ENCODE measurements at places on chromosomes 16 and 17. TPM values are rescaled to one million over a fixed set of nuclear protein-coding genes. Genes with fewer than 3 reads are reported as not detected.

GRCh38 chr16:78684030-78684611 lies 584.7 kb downstream of the WWOX start:
- no peak for DNase-seq
- no peaks in the 10 kb centered on the region for H3K27me3 ChIP-seq
- peaks cover 26% of the 10 kb centered on the region for H3K4me1 ChIP-seq
- peak overlapping the region; percentile 24 for H3K27ac ChIP-seq

DNA sequence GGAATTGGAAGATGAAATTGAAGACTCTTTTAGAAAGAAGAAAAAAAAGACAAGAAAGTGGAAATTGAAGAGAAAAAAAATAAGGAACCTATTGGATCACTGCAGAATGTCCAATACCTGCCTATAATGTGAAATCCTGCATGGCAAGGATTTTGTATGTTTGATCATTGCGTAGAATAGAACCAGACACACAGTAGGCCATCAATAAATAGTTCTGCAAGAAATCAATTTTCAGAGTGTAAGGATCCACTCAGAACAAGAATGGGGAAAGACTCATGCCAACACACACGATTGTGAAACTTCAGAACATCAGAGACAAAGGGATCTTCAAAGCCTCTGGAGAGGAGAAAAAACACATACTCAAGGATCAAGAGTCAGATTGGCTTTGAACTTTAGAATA lies 39.7 kb upstream of the DHX40 start:
- H3K27me3 ChIP-seq = peaks cover 22% of the 10 kb centered on the region
- no peak overlapping the region for H3K27ac ChIP-seq
- DNase-seq = no peak
- no peaks in the 10 kb centered on the region for H3K36me3 ChIP-seq

DNA sequence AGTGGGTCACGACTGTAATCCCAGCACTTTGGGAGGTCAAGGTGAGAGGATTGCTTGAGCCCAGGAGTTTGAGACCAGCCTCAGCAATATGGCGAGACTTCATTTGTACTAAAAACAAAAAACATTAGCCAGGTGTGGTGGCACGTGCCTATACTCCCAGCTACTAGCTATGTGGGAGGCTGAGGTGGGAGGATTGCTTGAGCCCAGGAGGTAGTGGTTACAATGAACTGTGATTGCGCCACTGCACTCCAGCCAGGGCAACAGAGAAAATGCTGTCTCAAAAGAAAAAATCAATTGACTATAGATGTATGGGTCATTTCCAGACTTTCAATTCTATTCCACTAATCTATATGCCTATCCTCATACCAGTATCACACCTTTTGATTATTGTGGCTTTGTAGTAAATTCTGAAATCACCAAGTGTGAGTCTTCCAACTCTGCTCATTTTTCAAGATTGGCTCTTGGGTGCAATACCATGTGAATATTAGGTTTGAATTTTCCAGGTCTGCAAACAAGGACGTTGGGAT lies 27.2 kb upstream of the CEP20 start:
- no peaks in the 10 kb centered on the region for H3K27me3 ChIP-seq
- H3K4me1 ChIP-seq = peaks cover 15% of the 10 kb centered on the region
- H3K4me3 ChIP-seq = no peak overlapping the region
- no peak overlapping the region for H3K27ac ChIP-seq
- DNase-seq = no peak
- H3K36me3 ChIP-seq = peaks cover 3% of the 10 kb centered on the region

DNA sequence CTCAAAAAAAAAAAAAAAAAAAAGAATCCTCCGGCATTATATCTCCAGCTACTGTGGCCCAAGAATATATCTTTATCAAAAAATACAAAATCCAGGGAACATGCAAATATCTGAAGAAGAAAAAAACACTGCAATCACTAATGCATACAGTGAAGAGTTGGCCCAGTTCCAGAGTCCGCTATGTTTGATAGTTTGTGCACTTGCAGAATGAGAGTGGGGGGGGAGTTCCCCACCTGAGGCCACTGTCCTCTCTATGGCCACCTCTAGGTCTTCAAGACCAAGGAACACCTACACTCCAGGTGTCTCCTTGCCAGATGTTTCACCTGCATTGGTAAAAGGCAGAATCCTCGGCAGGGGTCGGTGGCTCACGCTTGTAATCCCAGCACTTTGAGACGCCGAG lies 4.0 kb downstream of the ZNF785 start:
- H3K27ac ChIP-seq = no peak overlapping the region
- no peak for DNase-seq
- H3K4me3 ChIP-seq = no peak overlapping the region
- H3K36me3 ChIP-seq = peaks cover 9% of the 10 kb centered on the region
- peaks cover 18% of the 10 kb centered on the region for H3K4me1 ChIP-seq

GRCh38 chr16:83797013-83797412 lies 10.8 kb upstream of the HSBP1 start:
- no peaks in the 10 kb centered on the region for H3K36me3 ChIP-seq
- no peaks in the 10 kb centered on the region for H3K27me3 ChIP-seq
- H3K4me1 ChIP-seq = peaks cover 1% of the 10 kb centered on the region
- DNase-seq = no peak

DNA sequence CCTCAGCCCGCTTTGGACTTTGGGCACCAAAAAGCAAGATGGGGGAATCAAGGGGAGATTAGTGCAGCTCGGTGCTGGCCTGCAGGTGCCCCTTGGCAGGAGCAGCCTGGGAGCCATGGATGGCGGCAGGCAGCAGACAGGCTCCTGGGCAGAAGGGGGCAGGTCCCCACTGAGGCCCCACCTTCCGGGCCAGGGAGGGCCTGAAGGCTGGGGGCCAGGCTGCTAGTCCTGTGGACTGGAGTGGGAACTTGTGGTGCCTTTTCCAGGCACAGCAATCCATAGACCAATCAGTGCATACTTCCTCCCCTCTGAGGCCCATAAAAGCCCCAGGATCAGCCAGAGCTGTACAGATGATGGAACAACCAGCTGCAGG lies 64.0 kb downstream of the USP32 start:
- H3K4me1 ChIP-seq = peaks cover 24% of the 10 kb centered on the region
- no peak overlapping the region for H3K27ac ChIP-seq
- H3K4me3 ChIP-seq = no peak overlapping the region
- no peak for DNase-seq

DNA sequence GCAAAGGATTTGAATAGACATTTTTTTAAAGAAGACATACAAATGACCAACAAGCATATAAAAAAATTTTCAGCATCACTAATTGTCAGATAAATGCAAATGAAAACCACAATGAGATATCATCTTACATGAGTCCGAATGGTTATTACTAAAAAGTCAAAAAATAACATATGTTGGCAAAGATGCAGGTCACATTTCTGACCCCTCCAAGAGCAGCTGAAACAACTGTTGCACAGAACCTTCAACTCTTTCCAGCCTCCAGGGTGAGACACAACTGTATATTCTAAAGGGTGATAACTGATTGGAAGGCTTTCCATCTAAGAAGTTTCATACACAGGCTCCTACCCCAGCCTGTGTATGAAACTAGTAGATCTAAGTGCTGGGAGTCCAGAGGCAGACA lies 51.9 kb downstream of the SLFN5 start:
- no peak for DNase-seq
- H3K27ac ChIP-seq = no peak overlapping the region
- H3K4me3 ChIP-seq = no peak overlapping the region
- H3K36me3 ChIP-seq = no peaks in the 10 kb centered on the region

DNA sequence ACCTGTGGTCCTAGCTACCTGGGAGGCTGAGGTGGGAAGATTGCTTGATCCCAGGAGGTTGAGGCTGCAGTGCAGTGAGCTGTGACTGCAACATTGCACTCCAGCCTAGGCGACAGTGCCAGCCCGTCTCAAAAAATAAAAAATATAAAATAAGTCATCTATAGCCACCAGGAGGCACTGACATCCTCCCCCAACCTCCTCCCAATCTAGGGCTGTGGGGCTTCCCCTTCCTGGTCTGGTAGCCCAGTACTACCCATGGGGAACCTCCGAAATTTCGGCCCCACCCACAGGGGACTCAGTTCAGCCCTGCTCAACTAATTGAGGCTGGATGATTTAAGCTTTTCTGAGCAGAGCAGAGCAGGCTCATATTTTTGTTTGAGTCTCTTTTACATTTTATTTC lies 3.2 kb downstream of the ZSCAN10 start:
- H3K4me3 ChIP-seq = no peak overlapping the region
- H3K4me1 ChIP-seq = peaks cover 6% of the 10 kb centered on the region
- DNase-seq = no peak
- H3K27me3 ChIP-seq = peaks cover 12% of the 10 kb centered on the region
- H3K36me3 ChIP-seq = no peaks in the 10 kb centered on the region

DNA sequence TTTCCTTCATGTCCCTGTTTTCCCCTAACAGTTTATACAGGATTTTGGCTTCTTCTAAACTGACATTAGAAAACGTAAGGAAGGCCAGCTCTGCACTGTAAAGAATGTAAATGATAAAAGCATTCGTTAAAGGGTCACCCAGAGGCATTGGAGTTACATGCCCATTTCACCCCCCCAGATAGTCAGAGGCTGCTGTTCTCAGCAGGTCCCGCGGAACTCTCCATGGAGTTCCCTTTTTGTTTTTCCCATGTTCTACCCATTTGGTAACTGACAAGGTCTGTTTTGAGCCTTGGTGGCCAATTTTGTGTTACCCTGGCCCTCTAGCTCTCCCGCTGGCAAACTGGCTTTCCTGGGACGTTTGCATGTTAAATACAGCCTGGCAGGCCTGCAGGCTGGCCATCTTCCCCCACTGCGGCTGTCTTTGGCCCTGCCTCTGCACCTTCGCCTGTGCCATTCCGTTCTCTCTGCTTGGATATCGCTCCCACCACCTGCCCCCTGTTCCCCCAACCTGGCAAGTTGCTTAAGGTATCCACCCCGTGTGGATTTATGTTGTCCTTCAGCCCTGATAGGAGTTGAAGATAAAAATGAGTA lies 49.7 kb downstream of the EPN2 start:
- no peak overlapping the region for H3K27ac ChIP-seq
- H3K4me3 ChIP-seq = no peak overlapping the region
- peaks cover 16% of the 10 kb centered on the region for H3K36me3 ChIP-seq

- peaks cover 24% of the 10 kb centered on the region for H3K4me1 ChIP-seq
- peak overlapping the region; percentile 78 for H3K4me3 ChIP-seq
- H3K36me3 ChIP-seq = peaks cover 6% of the 10 kb centered on the region
- peak overlapping the region; percentile 83 for H3K27ac ChIP-seq
- DNase-seq = no peak
Observed at GRCh38 chr17:61401389-61402072, 1.9 kb downstream of the TBX2 start.

GRCh38 chr17:42284024-42284369 lies 4.3 kb upstream of the STAT5A start:
- H3K4me3 ChIP-seq = no peak overlapping the region
- H3K4me1 ChIP-seq = peaks cover 14% of the 10 kb centered on the region
- H3K27ac ChIP-seq = no peak overlapping the region
- no peaks in the 10 kb centered on the region for H3K27me3 ChIP-seq

- no peak for DNase-seq
- no peak overlapping the region for H3K4me3 ChIP-seq
- H3K27me3 ChIP-seq = no peaks in the 10 kb centered on the region
- H3K4me1 ChIP-seq = no peaks in the 10 kb centered on the region
- H3K27ac ChIP-seq = no peak overlapping the region
- no peaks in the 10 kb centered on the region for H3K36me3 ChIP-seq
Observed at GRCh38 chr16:6381896-6382295, 950.7 kb upstream of the RBFOX1 start.

GRCh38 chr17:6186998-6187397 lies 116.8 kb downstream of the WSCD1 start:
- H3K4me3 ChIP-seq = no peak overlapping the region
- no peak overlapping the region for H3K27ac ChIP-seq
- H3K4me1 ChIP-seq = no peaks in the 10 kb centered on the region
- H3K27me3 ChIP-seq = peaks cover 27% of the 10 kb centered on the region

GRCh38 chr16:73213732-73214455 lies 166.0 kb upstream of the ZFHX3 start:
- H3K4me3 ChIP-seq = no peak overlapping the region
- no peaks in the 10 kb centered on the region for H3K36me3 ChIP-seq
- H3K4me1 ChIP-seq = peaks cover 11% of the 10 kb centered on the region
- H3K27ac ChIP-seq = no peak overlapping the region
- H3K27me3 ChIP-seq = no peaks in the 10 kb centered on the region

- H3K27me3 ChIP-seq = no peaks in the 10 kb centered on the region
- H3K36me3 ChIP-seq = peaks cover 9% of the 10 kb centered on the region
- peak overlapping the region; percentile 73 for H3K4me3 ChIP-seq
- H3K27ac ChIP-seq = no peak overlapping the region
- H3K4me1 ChIP-seq = peaks cover 27% of the 10 kb centered on the region
Observed at GRCh38 chr17:81346908-81347349, 48.3 kb upstream of the BAHCC1 start.

DNA sequence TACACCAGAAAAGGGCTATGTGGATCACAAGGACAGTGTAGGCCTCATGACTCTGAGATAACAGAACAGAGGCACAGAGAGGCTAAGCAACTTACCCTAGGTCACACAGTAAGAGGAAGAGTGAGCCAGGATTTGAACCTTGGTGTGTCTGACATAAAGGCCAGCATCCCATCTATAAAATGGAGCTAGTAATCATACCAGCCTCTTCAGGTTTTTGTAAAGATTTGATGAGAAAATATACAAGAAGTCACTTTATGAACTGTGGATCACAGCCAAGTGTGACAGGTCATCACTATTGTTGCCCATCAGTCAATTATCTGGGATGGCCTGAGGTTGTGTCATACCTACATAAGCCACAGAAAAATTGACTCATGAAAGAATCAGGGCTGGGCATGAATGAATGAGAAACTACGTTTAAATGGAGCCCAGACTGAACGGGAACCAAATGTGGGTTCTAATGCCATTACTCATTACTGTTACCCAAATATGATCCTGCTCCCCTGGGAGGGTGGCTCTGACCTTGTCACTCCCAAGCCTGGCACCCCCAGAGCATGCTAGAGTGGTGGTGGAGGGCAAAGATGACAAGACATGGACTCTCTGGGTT lies 21.0 kb downstream of the FBXO39 start:
- no peaks in the 10 kb centered on the region for H3K4me1 ChIP-seq
- peaks cover 32% of the 10 kb centered on the region for H3K27me3 ChIP-seq
- H3K4me3 ChIP-seq = no peak overlapping the region
- no peak for DNase-seq

DNA sequence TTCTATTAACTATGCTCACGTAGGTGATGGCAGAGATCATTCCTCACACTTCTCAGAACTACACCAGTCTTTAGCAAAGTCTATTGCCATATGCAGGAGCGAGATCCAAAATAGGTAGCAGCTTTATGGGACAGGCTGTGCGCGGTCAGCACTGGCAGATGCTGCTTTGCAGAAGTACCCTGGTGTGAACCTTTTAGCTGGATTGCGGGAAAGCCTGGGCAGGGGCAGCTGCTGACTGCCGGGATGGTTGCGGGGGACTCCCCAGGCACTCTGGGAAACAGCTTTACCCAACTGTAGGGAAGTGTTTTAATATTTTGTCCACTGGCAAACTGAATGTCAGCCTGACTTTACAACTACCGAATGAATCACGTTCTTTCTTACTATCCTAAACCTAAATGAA lies 251.3 kb downstream of the HS3ST3A1 start:
- peaks cover 2% of the 10 kb centered on the region for H3K36me3 ChIP-seq
- peaks cover 55% of the 10 kb centered on the region for H3K4me1 ChIP-seq
- no peak overlapping the region for H3K27ac ChIP-seq

DNA sequence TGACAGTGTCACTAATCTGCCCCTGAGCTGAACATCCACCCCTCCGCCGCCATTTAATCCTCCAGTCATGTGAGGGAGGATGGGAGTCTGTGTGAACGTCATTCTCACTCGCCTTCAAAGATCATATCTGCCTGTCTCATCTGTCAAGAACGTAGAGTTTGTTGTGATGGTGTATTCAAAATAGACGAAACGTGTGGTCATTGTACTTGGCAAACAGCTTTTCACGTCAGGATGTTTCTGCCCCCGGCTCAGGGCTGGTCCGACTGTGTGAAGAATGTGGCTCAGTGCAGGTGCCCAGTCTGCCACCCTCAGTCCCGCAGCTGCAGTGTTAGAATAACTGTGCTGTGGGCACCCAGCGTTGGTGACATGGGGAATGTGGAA lies 148.0 kb downstream of the KCNJ12 start:
- peaks cover 6% of the 10 kb centered on the region for H3K36me3 ChIP-seq
- H3K4me3 ChIP-seq = no peak overlapping the region
- no peak overlapping the region for H3K27ac ChIP-seq

Gene RNU2-1
- 3,390 TPM for total RNA-seq

Gene NEUROD2
- total RNA-seq = not detected

Gene LRRC75A
- total RNA-seq = 4.1 TPM

Measured in chondrocyte (in vitro differentiated cells).